ENCODE measurements at places on chromosomes 2 and 18. TPM values are rescaled to one million over a fixed set of nuclear protein-coding genes. Genes with fewer than 3 reads are reported as not detected.

- no peak for DNase-seq
Measured at GRCh38 chr2:134954065-134954464, 35.4 kb downstream of the CCNT2 start.

DNA sequence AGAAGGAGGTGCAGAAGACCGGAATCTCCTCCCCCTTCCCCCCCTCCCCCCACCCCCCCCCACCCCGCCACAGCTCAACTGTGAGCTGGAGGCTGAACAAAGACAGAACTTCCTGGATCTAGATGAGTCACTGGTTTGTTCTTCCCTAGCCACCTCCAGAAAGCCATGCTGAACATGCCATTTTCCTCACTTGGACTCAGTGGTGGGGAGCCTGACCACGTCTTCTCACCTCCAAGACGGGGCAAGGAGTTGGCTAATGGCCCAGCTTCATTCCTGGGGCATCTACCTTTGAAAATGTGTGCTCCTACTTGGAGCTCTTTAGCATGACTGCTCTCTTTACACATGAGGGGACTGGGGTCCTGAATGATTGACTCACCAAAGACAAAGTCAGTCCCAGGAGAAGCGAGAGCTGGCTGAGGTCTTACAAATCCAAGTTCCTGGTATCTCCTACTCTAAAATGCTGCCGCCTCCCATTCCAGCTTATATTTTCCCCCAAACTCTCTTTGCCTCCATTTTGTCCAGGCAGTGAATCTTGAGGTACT is 22.6 kb upstream of the FZD5 start:
- peak; percentile 82 for DNase-seq

- DNase-seq, result no peak
Measured at GRCh38 chr18:3081584-3081991, 68.6 kb upstream of the LPIN2 start.

GRCh38 chr2:219323434-219323833 is 9.1 kb downstream of the RESP18 start:
- no peak for DNase-seq

The CTLA4 gene
- not detected for total RNA-seq

DNA sequence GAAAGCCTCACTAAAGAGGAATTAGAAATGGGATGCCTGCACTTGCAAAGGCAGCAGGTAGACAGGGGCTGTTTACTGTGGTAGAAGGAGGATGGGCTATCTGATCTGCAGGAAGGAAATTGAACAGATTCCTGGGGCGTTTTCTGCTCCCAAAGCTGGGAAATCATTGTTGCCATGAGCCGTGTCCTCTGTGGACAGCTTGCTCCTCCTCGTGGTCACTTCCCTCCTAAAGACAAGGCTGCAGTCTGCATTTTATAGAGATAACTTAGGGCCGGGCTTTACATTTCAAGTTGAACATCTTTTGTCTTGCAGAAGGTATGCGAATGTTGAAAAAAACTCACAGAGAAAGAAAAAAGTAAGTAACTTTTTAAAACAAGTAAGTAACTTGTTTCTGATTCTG is 50.9 kb downstream of the DCDC2C start:
- DNase-seq, result peak; percentile 46

DNA sequence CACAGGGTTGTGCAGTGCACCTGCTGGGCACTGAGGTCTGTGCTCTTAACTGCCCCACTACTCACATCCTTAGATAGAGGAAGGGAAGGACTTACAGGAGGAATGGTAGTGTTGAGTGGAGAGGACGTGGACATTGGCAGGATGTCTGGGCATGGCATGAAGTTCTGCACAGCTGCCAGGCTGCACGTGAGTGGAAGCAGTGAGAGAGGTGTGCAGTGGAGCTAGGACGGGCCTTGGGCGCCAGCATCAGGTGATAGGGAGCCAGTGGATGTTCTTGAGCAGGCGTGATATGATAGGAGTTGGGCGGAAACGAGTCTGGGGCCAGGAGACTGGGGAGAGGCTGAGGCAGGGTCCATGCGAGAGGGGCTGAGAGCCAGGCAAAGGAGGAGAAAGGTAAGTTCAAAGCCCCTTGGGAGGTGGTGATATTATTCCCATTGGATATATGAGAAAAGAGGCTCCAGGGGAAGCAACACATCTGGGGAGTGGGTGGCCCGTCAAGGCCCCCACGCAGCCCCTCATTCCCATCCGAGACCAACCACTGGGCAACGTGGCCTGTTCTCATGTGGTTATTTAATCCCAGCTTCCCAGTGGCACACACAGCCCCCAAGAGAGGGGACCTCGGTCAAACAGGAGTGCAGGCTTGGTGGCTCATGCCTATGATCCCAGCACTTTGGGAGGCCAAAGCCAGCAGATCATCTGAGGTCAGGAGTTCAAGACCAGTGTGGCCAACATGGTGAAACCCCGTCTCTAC is 45.7 kb upstream of the SNED1 start:
- peak; percentile 17 for DNase-seq

DNA sequence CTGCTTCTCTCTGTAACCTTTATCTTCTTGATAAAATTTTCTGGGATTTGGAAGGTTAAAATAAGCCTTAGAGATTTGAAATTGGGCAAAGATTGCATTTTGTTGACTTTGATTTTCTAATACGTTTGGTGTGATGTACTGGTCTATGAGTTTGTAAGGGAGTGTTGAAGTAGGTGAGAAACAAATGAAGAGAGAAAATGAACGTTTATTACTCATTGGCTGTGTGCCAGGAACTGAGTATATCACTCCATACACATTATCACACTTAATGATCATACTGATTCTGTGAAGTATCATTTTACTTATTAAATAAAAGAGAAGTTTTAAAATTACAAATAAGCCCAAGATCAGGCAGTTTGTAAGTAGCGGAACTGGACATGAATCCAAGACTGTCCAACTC is 795.1 kb upstream of the ZEB2 start:
- no peak for DNase-seq

- DNase-seq, result no peak
Measured at GRCh38 chr2:149562324-149562723, 25.3 kb downstream of the MMADHC start.

GRCh38 chr2:6214471-6214870 is 522.3 kb downstream of the SOX11 start:
- DNase-seq, result peak; percentile 49

The RAB6C gene
- total RNA-seq, result 0.22 TPM

The EIPR1 gene
- 30.1 TPM for total RNA-seq

DNA sequence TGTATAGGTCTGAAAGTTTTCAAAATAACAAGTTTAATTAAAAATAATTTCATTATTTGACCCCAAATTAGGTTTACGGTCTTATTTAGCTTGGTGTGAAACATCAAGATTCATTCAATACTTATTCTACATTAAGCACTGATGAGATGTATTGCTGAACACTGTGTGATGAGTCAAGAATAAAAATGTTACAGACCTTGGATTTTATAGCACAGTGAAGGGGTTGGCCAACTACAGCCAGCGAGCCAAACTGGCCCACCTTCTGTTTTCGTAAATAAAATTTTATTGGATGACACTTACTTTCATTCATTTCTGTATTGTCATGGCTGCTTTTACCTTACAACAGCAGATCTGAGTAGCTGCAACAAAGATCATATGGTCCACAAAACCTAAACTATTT is 8.3 kb downstream of the PPP4R1 start:
- no peak for DNase-seq

The SLC9A4 gene
- 0.08 TPM for total RNA-seq

The ATP5MC3 gene
- total RNA-seq, result 296 TPM

DNA sequence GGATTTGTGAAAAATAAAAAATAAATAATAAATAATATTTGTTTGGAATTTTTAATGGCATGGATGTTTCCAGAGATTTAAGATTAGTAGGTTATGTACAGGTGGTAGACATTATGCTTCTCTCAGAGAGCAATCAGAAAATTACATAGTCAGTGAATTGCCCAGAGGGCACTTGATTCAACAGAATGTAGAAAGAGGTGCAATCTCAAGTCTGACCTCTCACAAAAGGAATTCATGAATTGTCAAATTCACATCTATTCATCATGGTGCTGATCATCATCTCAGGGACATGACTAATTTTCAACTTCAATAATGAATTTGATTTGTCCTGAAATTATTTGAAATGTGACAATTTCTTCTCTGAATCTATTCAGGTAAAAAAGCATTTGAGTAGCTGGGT is 172.5 kb downstream of the PDE11A start:
- no peak for DNase-seq

GRCh38 chr2:233449081-233449901 is 95.0 kb downstream of the DGKD start:
- DNase-seq, result peak; percentile 93

- DNase-seq, result no peak
Measured at GRCh38 chr18:6315517-6316331, 99.0 kb downstream of the L3MBTL4 start.

DNA sequence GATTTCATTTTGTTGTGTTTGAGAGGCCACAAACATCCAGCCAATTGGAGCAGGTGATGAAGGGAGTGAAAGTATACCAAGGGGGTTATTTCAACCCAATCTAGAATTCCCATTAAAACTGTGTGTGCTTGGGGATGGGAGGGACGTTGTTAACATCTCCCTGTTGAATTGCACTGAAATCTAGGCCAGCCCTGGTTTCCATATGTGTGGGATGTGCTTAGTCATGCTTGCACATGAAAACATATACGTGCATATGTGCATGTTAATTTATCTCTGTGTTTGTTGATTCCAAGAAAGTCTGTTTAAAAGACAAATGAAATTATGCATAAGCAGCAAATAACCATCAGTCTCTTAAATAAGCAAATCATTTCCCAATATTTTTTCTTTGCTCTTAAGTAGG is 5.6 kb downstream of the CELF4 start:
- no peak for DNase-seq

DNA sequence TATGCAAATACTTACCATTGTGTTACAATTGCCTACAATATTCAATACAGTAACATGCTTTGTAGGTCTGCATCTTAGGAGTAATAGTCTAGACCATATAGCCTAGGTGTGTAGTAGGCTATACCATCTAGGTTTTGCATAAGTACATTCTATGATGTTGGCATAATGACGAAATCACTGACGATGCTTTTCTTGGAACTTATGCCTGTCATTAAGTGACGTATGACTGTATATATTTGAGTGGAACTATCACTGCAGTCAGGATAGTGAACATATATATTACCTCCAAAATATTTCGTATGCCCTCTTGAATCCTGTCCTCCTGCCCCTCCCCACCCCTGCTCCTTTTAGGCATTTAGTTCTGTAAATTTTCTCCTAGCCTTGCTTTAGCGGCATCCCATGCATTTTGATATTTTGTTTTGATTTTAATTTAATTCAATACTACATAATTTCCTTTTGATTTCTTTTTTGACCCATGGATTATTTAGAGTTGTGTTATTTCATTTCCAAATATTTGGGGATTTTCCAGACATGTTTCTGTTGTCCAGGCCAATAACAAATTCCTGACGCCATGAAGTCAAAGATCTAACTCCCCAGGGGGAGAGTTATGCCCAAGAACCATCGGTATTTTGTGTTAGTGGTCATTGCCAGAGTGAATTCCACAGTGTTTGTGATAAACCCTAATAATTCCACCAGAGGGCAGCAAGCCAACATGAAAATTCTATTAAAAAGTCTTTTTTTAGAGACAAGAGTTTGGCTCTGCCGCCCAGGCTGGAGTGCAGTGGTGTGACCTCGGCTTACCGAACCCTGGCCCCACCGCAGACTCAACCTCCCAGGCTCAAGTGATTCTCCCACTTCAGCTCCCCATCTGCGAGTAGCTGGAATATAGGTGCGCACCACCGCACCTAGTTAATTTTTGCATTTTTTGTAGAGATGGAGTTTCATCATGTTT is 24.2 kb upstream of the CASP8 start:
- peak; percentile 80 for DNase-seq

GRCh38 chr2:203783496-203784203 is 77.2 kb downstream of the CD28 start:
- DNase-seq, result no peak

The IL1F10 gene
- not detected for total RNA-seq

The SF3B1 gene
- total RNA-seq, result 308 TPM

DNA sequence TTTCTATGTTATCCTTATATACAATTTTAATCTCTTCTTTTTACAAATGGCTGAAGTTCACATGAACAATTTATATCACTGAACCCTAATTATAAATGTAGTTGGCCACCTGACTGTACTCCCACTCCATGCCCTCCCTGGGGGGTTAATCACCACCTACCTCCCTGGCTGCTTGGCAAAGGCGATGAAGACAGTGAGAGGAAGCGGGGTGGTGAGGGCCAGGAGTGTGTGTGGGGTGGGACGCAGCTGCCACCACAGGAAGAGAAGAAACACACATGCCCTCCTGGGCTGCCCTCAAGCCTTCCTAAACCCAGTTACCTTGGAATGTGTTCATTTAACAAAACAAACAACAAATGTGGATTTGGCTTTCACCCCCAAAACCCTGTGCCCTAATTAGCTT is 87.0 kb upstream of the REV1 start:
- DNase-seq, result no peak

DNA sequence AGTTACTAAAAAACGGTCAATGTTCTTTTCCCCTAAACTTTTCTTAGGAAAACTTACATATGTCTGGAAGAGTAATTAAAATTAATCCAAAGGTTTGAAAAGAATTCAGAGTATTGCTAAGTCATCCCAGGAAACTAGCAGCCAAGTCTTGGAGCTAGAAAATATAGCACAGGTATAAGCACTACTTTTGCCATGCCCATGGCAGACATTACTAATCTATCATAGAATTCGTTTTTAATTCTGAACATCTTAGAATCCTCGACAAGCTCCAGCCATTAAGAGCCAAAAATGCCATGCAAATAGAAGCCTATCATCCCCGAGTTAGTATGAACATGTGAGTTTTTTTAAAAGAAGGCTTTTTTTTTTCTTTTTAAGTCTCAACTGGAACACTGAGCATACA is 395.0 kb downstream of the ZEB2 start:
- DNase-seq, result no peak

The ARHGAP15 gene
- 2.0 TPM for total RNA-seq

GRCh38 chr2:151853070-151853758 is 25.0 kb upstream of the ARL5A start:
- no peak for DNase-seq

DNA sequence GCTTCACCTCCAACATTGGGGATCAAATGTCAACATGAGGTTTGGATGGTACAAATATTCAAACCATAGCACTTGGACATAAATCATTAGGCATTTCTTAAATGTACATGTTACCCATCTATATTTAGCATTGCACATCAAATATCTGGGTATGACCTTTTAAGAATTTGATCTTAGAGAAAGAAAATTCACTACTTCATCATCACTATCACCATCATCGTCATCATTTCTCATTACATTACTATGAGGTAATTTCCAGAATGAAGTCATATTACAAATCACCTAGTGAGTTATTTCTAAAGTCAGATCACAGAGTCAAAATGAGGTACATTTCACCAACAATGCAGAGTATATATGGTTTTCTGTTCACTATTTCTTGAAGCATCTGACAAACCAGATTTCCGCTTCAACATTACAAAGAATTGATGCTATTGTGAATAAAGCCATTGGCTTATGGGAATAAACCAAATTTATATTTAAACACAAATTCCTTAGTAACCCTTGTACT is 356.4 kb upstream of the GYPC start:
- DNase-seq, result no peak

The SIX3 gene
- total RNA-seq, result 5.7 TPM

All from endodermal cell (in vitro differentiated cells).